ENCODE measurements at places on chromosomes 13 and 19. TPM values are rescaled to one million over a fixed set of nuclear protein-coding genes. Genes with fewer than 3 reads are reported as not detected.

GRCh38 chr13:43316946-43317353, 293.6 kb downstream of the DNAJC15 start:
- H3K4me3 ChIP-seq: no peak overlapping the region
- no peaks in the 10 kb centered on the region for H3K4me1 ChIP-seq
- DNase-seq: peak; percentile 67
- H3K27ac ChIP-seq: no peak overlapping the region

- no peaks in the 10 kb centered on the region for H3K36me3 ChIP-seq
- H3K27ac ChIP-seq: no peak overlapping the region
- H3K27me3 ChIP-seq: no peaks in the 10 kb centered on the region
Measured at GRCh38 chr19:29090783-29091526, 122.0 kb downstream of the UQCRFS1 start.

DNA sequence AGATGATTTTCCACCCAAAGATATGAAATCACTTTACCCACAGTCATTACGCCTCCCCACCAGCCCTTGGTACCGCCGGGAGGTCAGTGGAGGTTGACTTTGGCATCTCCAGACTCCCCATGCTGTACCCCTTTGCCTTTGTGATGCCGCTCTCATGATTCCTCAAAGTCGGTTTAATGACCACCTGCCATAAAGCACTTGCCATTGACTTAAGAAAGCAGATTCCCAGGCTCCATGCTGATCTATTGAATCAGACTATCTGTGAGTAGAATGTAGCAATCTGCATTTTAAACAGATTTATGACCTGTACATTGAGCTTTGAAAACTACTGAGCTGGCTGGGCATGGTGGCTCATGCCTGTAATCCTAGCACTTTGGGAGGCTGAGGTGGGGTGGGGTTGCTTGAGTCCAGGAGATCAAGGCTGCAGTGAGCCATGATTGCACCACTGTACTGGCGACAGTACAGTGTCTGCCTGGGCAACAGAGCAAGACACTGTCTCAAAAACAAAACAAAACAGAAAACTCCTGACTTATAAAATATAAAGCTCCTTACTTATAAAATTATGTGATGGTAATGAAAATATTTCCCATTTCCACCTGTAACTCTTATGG, 235.2 kb downstream of the KLF5 start:
- DNase-seq: no peak
- H3K27me3 ChIP-seq: 0 out of 2 replicates have a peak, but pooled peaks cover 1% of the 10 kb centered on the region
- no peaks in the 10 kb centered on the region for H3K4me1 ChIP-seq

DNA sequence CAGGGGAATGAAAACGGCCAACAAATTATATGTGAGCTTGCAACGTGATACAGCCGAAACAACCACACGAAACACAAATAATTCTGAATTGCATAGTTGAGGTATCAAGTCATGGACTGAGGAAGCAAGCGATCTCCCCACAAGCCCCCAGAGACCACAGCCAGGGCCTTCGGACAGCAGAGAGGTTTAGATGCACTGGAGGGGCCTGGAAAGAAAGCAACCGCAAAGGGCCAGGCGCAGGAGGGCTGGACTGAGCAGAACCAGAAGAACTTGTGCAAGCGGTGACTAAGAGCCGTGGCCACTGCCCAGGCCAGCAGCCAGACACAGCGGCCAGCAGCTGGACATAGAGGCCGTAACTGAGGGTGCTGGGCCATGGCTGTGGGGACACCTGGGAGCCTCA, 131.4 kb downstream of the TNFRSF19 start:
- peak overlapping the region; percentile 40 for H3K27ac ChIP-seq
- peaks cover 24% of the 10 kb centered on the region for H3K4me1 ChIP-seq
- DNase-seq: peak; percentile 77
- H3K27me3 ChIP-seq: no peaks in the 10 kb centered on the region
- no peaks in the 10 kb centered on the region for H3K36me3 ChIP-seq

GRCh38 chr19:41924151-41925145, 3.8 kb downstream of the ERFL start:
- no peak overlapping the region for H3K27ac ChIP-seq
- H3K4me3 ChIP-seq: no peak overlapping the region
- H3K4me1 ChIP-seq: peaks cover 5% of the 10 kb centered on the region
- no peaks in the 10 kb centered on the region for H3K36me3 ChIP-seq
- H3K27me3 ChIP-seq: peaks cover 82% of the 10 kb centered on the region

- no peak overlapping the region for H3K27ac ChIP-seq
- no peak overlapping the region for H3K4me3 ChIP-seq
- no peaks in the 10 kb centered on the region for H3K27me3 ChIP-seq
- H3K36me3 ChIP-seq: no peaks in the 10 kb centered on the region
Measured at GRCh38 chr13:59686798-59687394, 476.8 kb downstream of the DIAPH3 start.

GRCh38 chr19:17091758-17092333, 16.3 kb downstream of the MYO9B start:
- H3K4me1 ChIP-seq: peaks cover 31% of the 10 kb centered on the region
- no peaks in the 10 kb centered on the region for H3K27me3 ChIP-seq
- H3K27ac ChIP-seq: peak overlapping the region; percentile 41

GRCh38 chr19:14440049-14440448, 6.9 kb downstream of the PKN1 start:
- H3K4me3 ChIP-seq: no peak overlapping the region
- H3K4me1 ChIP-seq: peaks cover 5% of the 10 kb centered on the region
- H3K27ac ChIP-seq: no peak overlapping the region
- peaks cover 36% of the 10 kb centered on the region for H3K36me3 ChIP-seq
- H3K27me3 ChIP-seq: no peaks in the 10 kb centered on the region

DNA sequence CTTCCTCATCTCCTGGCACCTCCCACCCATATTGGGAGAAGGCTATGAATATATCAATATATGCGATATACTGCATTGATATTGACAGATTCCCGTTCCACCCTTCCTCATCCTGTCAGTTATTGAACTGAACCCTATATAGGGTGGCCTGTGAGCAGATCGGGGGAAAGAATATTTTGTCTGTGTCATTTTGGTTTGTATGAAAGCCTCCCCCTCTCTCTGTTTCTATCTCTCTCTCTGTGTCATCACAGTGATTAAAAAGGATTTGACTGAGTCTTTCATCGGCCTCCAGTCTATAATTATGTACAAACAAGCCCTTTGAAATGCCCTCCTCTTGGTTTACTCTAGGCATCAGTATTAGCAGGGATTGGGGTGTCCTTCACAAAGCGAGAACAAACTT, 35.7 kb downstream of the RASL11A start:
- no peak overlapping the region for H3K4me3 ChIP-seq
- H3K4me1 ChIP-seq: peaks cover 6% of the 10 kb centered on the region
- H3K36me3 ChIP-seq: no peaks in the 10 kb centered on the region
- no peak for DNase-seq
- H3K27me3 ChIP-seq: peaks cover 9% of the 10 kb centered on the region

DNA sequence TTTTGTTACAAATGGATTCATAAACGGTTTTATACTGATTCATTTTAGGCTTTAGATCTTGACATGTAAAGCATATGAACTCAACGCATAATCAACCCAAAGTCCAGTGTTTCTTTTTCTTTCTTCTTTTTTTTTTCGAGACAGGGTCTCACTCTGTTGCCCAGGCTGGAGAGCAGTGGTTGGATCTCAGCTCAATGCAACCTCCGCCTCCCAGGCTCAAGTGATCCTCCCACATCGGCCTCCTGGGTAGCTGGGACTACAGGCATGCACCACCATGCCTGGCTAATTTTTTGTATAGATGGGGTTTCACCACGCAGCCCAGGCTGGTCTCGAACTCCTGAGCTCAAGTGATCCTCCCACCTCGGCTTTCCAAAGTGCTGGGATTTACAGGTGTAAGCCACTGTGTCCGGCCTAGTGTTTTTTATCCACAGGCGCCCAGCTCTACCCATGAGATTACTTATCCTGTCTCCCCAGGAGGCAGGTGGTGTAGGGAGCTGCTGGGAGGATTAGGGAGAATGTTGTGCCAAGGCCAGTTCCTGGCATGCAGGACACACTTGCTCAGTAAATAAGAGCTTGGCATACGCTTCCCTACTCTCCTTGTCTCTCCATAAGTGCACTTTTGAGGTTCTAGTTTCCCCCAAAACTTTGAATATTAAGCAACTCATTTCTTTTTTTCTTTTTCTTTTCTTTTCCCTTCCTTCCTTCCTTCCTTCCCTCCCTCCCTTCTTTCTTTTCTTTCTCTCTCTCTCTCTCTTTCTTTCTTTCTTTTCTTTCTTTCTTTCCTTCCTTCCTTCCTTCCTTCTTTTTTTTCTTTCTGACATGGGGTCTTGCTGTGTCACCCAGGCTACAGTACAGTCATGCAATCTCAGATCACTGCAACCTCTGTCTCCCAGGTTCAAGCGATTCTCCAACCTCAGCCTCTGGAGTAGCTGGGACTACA, 4.8 kb upstream of the CEBPA start:
- peaks cover 35% of the 10 kb centered on the region for H3K27me3 ChIP-seq
- no peaks in the 10 kb centered on the region for H3K4me1 ChIP-seq
- no peaks in the 10 kb centered on the region for H3K36me3 ChIP-seq

- peaks cover 33% of the 10 kb centered on the region for H3K27me3 ChIP-seq
- H3K4me1 ChIP-seq: peaks cover 2% of the 10 kb centered on the region
- no peaks in the 10 kb centered on the region for H3K36me3 ChIP-seq
- DNase-seq: no peak
- peak overlapping the region; percentile 34 for H3K4me3 ChIP-seq
Measured at GRCh38 chr19:11418094-11418548, 993 bp downstream of the RGL3 start.

DNA sequence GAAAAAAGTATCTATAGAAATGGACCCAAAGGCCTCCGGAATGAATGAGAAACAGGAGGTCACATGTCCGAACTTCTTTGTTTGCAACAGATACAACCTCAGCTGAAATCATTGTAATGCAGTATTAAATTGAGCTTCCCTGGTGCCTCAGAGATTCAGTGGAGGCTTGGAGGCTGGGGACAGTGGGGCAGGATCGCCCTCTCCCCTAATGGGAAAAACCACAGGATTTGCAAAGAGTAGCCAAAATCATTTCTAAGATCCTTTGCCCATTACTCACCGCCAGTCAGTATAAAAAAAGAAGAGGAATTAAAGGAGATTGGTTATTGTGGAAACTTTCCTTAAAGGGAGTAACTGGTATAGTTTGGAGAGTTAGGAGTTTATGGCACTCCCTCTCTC, 30.4 kb upstream of the IRS2 start:
- peaks cover 3% of the 10 kb centered on the region for H3K4me1 ChIP-seq
- H3K4me3 ChIP-seq: no peak overlapping the region
- H3K36me3 ChIP-seq: no peaks in the 10 kb centered on the region
- H3K27me3 ChIP-seq: peaks cover 3% of the 10 kb centered on the region

- H3K27me3 ChIP-seq: no peaks in the 10 kb centered on the region
- no peaks in the 10 kb centered on the region for H3K36me3 ChIP-seq
- H3K4me3 ChIP-seq: no peak overlapping the region
Measured at GRCh38 chr19:42113641-42114348, 18.5 kb downstream of the POU2F2 start.

DNA sequence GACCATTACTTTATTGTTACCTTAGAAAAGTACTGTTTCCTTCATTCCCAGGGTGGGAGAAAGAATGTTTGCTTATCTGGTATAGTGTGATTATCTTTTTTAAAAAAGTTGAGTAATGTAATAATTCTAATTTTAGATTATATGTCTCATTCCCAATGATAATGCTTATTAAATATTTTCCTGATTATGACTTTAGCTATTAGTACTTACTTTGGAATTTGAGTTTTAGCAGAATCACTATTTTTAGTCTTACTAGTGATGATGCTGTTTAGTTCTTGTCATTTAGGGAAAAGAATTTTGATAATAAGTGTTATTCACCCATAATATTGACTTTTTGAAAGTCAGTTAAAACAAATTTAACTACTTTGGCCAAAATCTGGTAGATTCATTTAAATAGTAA, 95.2 kb downstream of the FRY start:
- no peaks in the 10 kb centered on the region for H3K27me3 ChIP-seq
- peaks cover 2% of the 10 kb centered on the region for H3K4me1 ChIP-seq
- peaks cover 3% of the 10 kb centered on the region for H3K36me3 ChIP-seq
- H3K4me3 ChIP-seq: no peak overlapping the region
- DNase-seq: peak; percentile 46

DNA sequence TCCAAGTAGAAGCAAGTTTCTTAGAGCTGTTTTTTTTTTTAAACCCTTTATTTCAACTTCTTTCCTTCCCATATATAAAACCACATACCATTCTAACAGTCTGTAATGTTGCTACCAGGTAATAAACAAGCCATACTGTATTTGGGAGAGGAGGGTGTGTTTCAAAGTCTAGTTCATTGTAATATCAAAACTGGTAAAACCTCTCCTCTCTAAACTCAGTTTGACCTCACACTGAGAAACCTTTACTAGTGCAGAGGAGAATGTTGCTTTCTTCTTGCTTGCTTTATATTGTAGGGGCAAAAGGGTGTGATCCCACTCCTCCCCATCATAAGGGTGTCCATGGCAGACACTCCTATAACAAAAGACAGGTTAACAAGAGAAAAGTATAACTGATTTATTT, 155.1 kb downstream of the GGACT start:
- no peak overlapping the region for H3K27ac ChIP-seq
- H3K4me3 ChIP-seq: no peak overlapping the region
- H3K27me3 ChIP-seq: no peaks in the 10 kb centered on the region
- no peak for DNase-seq
- H3K4me1 ChIP-seq: peaks cover 11% of the 10 kb centered on the region
- peaks cover 4% of the 10 kb centered on the region for H3K36me3 ChIP-seq

DNA sequence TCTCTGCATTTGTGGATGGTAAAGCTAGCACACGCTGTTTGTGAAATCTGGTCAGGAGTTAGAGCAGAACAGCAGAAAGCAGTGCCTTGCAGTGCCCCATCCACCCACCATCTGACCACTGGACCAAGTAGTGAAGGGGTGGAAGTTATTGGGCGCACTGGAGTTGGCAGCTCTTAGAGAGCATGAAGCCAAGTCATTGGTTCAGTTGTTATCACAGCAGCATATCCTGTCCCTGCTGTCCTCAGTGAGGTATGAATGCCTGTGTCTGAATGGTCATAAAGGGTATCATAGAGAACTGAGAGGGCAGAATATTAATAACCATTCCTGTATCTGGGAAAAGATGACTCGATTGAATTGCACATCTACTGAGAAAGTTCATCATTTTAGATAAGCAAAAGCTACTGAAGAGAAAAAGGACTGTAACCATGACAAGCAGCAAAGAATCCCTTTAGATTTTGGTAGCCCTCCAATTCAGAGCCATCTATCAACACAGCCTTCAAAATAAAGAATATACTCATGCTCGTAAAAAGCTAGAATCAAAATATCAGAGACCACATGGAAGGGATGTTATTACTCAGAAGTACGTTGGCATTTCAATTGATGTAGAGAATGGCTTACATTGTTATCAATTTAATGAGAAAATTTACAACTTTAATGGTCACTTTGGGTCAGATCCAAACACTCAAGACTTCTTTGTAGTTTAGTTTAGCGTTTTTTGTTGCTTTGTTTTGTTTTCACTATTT, 919.0 kb downstream of the EFNB2 start:
- no peaks in the 10 kb centered on the region for H3K4me1 ChIP-seq
- no peak overlapping the region for H3K27ac ChIP-seq
- H3K36me3 ChIP-seq: no peaks in the 10 kb centered on the region
- DNase-seq: peak; percentile 5
- no peaks in the 10 kb centered on the region for H3K27me3 ChIP-seq

The CEACAM6 gene
- not detected for total RNA-seq

The LILRB3 gene
- total RNA-seq: not detected

The TMEM221 gene
- total RNA-seq: not detected

The ZNF418 gene
- 4.2 TPM for total RNA-seq

The GPALPP1 gene
- total RNA-seq: 10.6 TPM
